Esophagus muscularis mucosa (tissue), 4 donors: ENCODE measurements at places on chromosomes 2 and 18. TPM values are rescaled to one million over a fixed set of nuclear protein-coding genes. Genes with fewer than 3 reads are reported as not detected.

Gene PLEK
- 23.4 TPM for total RNA-seq

GRCh38 chr2:185610301-185610700, 128.3 kb upstream of the FSIP2 start:
- no peak overlapping the region for H3K27ac ChIP-seq
- no peaks in the 10 kb centered on the region for H3K4me1 ChIP-seq
- DNase-seq, result no peak
- H3K36me3 ChIP-seq, result no peaks in the 10 kb centered on the region

DNA sequence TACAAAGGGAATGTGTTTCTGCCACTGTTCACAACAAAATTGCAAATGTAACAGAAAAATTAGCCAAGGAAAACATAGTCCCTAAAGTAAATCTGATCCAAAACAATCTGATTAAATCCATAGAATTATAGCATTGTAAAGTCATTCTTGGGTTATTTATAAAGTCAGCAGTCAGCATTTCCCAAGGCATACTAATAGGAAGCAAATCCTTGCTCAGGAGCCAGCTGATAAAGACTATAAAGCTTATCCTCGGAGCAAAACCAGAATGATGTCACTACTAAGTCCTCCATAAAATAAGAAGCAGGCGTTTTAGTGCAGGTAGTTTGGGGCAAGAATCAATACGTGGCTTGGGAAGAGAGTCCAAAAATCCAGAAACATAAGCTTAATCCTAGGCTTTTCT, 67.3 kb upstream of the CSRNP3 start:
- no peak for DNase-seq
- H3K36me3 ChIP-seq, result no peaks in the 10 kb centered on the region
- no peak overlapping the region for H3K4me3 ChIP-seq
- H3K27ac ChIP-seq, result no peak overlapping the region

Gene SPEG
- 251 TPM for total RNA-seq

- H3K4me3 ChIP-seq, result no peak overlapping the region
- no peak for DNase-seq
- no peaks in the 10 kb centered on the region for H3K27me3 ChIP-seq
- no peak overlapping the region for H3K27ac ChIP-seq
- no peaks in the 10 kb centered on the region for H3K36me3 ChIP-seq
These were observed 241.6 kb upstream of the FN1 start for GRCh38 chr2:215677481-215677880.

Gene GAREM2
- 5.5 TPM for total RNA-seq

GRCh38 chr2:3130889-3131635, 246.6 kb downstream of the EIPR1 start:
- H3K4me3 ChIP-seq, result no peak overlapping the region

DNA sequence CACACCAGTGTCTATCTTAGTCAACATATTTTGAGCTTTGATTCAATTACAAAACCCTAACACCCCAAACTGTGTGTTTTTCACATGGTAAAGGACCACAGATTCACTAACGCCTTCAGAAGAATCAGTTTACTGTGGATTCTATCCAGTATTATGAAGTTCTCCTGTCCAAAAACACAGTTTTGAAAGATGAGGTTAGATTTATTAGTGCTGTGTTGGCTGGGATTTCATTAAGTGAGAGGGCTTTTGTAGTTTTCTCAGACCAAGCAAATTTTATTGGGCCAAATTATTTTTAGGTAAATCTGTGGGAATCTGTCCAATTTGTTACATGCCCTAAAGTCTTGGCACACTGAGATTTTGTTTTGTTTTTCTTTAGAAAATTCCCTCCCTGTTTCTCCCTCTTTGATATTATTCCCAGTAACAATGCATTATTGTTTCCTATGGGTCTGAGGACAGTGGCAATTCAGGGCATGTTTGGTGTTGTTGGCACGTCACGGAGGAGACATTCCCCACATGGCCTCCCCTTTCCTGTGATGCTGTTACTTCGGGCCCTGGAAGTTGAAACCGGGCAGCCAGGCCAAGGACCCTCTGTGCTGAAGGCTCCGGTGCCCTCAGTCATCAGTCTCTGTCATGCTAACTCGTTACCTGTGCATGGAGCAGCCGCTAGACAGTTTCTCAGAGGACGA, 87.5 kb upstream of the ALKAL2 start:
- H3K4me3 ChIP-seq, result no peak overlapping the region
- DNase-seq, result no peak
- H3K36me3 ChIP-seq, result no peaks in the 10 kb centered on the region
- H3K27ac ChIP-seq, result no peak overlapping the region

- H3K27ac ChIP-seq, result no peak overlapping the region
- H3K36me3 ChIP-seq, result no peaks in the 10 kb centered on the region
- no peak for DNase-seq
- H3K4me1 ChIP-seq, result no peaks in the 10 kb centered on the region
These were observed 40.5 kb upstream of the KIDINS220 start for GRCh38 chr2:8877894-8878293.

Gene IL36RN
- total RNA-seq, result not detected

DNA sequence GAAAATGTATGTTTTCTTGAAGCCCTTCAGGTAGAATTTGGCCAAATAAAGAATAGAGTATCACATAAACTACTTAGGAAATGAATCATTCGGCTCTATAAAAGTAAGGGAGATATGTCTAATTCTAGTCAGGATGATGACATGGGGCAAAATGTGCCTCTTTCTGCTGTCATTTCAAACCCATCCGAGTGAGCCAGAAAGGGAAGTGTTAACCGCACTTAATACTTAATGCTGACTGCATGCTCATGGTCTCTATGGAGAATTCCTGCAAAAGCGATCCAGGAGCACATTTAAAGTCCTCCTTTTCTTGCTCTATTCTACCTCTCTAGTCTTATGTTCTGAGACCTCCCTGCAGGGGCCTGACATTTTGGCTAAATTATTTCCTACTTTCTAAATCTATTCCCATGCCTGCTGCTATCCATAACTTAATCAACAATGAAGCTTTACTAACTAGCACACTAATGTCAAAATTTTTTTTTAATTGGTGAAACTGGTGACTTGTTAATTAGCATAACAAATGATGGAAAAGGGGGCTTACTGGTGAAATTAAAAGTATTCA, 127.4 kb downstream of the CDC42EP3 start:
- no peaks in the 10 kb centered on the region for H3K27me3 ChIP-seq
- H3K4me1 ChIP-seq, result no peaks in the 10 kb centered on the region
- no peak overlapping the region for H3K4me3 ChIP-seq
- no peaks in the 10 kb centered on the region for H3K36me3 ChIP-seq

Gene CD207
- total RNA-seq, result 1.0 TPM

Gene FMNL2
- 23.5 TPM for total RNA-seq

Gene GPR155
- total RNA-seq, result 43.2 TPM

DNA sequence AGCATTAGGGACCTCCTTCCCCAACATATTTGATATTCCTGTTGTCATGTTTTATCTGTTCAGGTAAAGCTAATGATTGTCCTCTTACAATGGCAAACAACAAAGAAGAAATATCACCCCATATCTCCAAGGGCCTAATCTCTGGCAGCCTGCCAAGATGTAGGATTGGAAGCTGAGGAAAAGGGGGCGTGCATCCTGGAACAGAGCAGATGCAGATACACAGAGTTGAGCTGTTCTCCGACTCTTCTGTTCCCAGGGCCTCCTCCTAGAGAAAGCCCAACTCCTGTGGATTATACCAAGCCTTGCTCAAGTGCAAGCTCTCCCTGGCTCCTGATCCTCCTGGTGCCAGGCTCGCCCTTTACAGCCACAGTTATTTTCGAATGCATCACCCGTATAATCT, 35.2 kb upstream of the CD207 start:
- no peaks in the 10 kb centered on the region for H3K36me3 ChIP-seq
- no peak for DNase-seq
- H3K4me1 ChIP-seq, result peaks cover 10% of the 10 kb centered on the region
- no peak overlapping the region for H3K4me3 ChIP-seq
- no peak overlapping the region for H3K27ac ChIP-seq

GRCh38 chr2:17299891-17300540, 218.2 kb downstream of the RAD51AP2 start:
- no peak for DNase-seq
- no peak overlapping the region for H3K27ac ChIP-seq
- no peaks in the 10 kb centered on the region for H3K36me3 ChIP-seq
- H3K4me3 ChIP-seq, result no peak overlapping the region
- no peaks in the 10 kb centered on the region for H3K4me1 ChIP-seq

- H3K27ac ChIP-seq, result no peak overlapping the region
- no peaks in the 10 kb centered on the region for H3K27me3 ChIP-seq
- H3K4me1 ChIP-seq, result peaks cover 8% of the 10 kb centered on the region
- DNase-seq, result peak; percentile 50
- H3K4me3 ChIP-seq, result no peak overlapping the region
- peaks cover 68% of the 10 kb centered on the region for H3K36me3 ChIP-seq
These were observed 6.2 kb downstream of the DBI start for GRCh38 chr2:119372778-119373568.

Gene RGPD4
- not detected for total RNA-seq

GRCh38 chr18:48445540-48445939, 36.4 kb upstream of the ZBTB7C start:
- H3K27ac ChIP-seq, result no peak overlapping the region
- H3K4me1 ChIP-seq, result peaks cover 28% of the 10 kb centered on the region
- H3K36me3 ChIP-seq, result no peaks in the 10 kb centered on the region
- H3K27me3 ChIP-seq, result no peaks in the 10 kb centered on the region
- no peak for DNase-seq

GRCh38 chr18:22168360-22168921, 948 bp upstream of the GATA6 start:
- H3K4me3 ChIP-seq, result peak overlapping the region; percentile 85
- no peaks in the 10 kb centered on the region for H3K36me3 ChIP-seq
- no peak overlapping the region for H3K27ac ChIP-seq
- H3K4me1 ChIP-seq, result peaks cover 78% of the 10 kb centered on the region
- peaks cover 48% of the 10 kb centered on the region for H3K27me3 ChIP-seq
- no peak for DNase-seq

- no peak overlapping the region for H3K4me3 ChIP-seq
- DNase-seq, result no peak
- H3K27me3 ChIP-seq, result no peaks in the 10 kb centered on the region
- H3K36me3 ChIP-seq, result no peaks in the 10 kb centered on the region
- H3K27ac ChIP-seq, result no peak overlapping the region
- no peaks in the 10 kb centered on the region for H3K4me1 ChIP-seq
These were observed 465.0 kb downstream of the ZEB2 start for GRCh38 chr2:144054911-144055310.

Gene KLHL14
- 0.50 TPM for total RNA-seq

DNA sequence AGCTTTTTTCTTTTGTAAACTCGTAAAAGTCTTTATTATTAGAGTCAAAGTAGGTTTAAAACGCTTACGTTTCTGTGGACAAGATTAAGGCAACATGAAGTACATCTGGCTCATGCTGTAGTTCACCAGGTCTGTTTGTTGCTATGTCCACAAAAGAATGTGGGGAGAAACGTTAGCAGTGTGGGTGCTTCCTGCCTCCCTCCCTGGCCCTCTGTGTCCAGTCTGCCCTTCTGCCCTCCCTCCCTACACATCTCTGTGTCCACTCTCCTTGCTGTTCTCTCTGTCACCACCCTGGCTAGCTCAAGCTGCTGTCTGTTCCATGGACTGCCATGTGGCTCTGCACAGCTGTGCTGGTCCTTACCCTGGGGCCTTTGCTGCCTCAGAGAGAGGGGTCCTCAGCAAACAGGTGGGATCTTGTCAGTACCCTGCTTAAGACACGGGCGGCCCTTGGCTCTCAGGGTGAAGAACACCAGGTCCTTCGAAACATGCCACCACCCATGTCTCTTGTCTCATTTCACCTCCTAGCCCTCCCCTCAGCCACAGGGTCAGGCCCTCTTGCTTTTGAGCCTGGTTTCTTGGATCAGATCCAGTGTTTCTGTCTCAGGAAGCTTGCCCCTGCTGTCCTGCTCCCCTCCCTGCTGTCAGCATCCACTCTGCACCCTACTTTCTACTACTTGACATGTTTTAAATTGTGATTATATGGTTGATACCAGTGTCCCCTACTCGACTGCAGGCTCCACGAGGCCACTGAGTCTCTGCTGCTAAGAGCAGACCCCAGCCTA, 79.2 kb downstream of the LIMS1 start:
- H3K4me1 ChIP-seq, result peaks cover 66% of the 10 kb centered on the region
- DNase-seq, result no peak
- H3K27ac ChIP-seq, result no peak overlapping the region

DNA sequence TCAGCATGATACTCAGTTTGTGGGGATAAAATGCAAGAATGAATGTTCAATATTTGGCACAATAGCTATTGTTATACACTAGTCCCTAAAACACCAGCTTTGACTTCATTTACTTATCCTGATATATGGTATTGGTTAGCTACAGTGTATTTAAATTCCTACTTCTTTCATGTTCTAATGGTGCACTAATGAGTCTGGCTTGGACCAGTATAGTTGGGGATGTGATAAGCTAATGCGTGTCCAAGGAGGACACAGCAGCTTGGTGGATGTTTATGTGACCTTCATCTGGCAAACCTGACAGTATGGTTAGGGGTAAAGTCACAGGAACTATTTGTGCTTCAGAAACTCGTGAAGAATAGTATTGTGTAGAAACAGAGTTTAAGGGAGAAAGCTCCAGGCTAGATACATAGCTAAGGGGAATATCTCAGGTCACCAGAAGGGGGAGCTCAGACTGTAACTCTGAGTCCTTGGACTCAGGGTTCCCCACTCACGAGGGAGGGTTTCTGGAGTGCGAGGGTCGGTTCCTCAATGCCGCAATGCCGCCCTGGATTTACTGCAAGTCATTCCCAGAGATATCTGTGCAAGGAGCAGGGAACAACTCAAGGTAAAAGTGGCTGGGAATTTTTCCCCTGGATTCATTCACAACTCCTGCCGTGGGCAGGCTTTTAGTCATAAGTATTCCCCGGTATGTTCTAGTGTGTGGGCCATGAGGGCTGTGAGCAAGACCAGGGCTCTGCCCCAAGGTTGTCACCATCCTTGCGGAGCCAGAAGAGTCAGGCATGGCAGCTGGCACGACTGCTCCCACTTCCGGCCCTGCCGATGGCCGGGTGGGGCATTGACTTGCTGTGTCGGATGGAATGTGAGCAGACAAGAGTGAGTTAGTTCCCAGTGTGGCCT, 14.5 kb downstream of the IL1R2 start:
- no peak for DNase-seq
- H3K27me3 ChIP-seq, result no peaks in the 10 kb centered on the region
- peaks cover 5% of the 10 kb centered on the region for H3K4me1 ChIP-seq
- no peaks in the 10 kb centered on the region for H3K36me3 ChIP-seq
- no peak overlapping the region for H3K27ac ChIP-seq

Gene OTOS
- total RNA-seq, result not detected
